ENCODE measurements at places on chromosomes 7 and 10.

DNA sequence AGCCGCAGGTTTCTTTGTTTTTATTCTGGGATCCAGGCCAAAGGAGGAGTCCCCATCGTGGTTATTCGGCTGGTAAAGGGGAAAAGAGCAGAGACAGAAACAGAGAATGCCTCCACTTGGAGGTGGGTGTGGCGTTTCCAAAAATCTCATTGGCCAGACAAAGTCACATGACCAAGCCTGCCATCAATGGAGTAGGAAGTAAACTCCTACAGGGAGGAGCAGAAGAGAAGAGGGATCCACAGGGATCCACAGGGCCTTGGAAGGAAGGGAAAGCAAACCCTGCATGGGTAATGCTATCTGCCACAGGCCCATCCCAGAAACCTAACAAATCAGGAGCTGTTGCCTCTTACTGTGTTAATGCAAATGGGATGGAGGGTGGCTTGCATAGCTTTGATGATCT lies 425.7 kb upstream of the GALNT17 start:
- no peak for DNase-seq

GRCh38 chr7:64182036-64182790 lies 24.8 kb upstream of the ZNF735 start:
- no peak for DNase-seq

DNA sequence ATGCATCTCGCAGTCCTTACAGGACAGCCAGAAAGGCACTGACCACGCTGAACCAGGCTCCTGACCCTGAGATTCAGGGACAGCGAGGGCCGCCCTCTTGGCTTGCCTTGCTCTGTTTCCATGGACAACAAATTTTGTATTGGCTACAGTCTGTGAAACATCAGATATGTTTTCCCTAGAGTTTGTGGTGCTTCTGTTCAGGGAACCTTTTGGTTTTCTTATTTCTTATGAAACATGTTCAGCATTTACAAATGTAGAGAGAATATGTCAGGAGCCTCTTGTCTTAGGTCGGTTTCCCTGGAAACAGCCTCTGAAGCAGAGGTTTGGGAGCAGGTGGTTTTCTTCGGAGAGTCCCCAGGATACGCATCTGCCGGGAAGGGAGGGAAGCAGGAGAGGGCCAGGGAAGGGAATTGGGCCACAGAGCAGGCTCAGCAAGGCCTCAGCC lies 260.1 kb downstream of the CCDC3 start:
- no peak for DNase-seq

- peak; percentile 79 for DNase-seq
These were observed 46.1 kb downstream of the ZCCHC24 start for GRCh38 chr10:79399223-79399831.

GRCh38 chr10:28709001-28709710 lies 31.8 kb downstream of the BAMBI start:
- no peak for DNase-seq

GRCh38 chr10:45354261-45354660 lies 19.8 kb upstream of the ALOX5 start:
- DNase-seq, result no peak

DNA sequence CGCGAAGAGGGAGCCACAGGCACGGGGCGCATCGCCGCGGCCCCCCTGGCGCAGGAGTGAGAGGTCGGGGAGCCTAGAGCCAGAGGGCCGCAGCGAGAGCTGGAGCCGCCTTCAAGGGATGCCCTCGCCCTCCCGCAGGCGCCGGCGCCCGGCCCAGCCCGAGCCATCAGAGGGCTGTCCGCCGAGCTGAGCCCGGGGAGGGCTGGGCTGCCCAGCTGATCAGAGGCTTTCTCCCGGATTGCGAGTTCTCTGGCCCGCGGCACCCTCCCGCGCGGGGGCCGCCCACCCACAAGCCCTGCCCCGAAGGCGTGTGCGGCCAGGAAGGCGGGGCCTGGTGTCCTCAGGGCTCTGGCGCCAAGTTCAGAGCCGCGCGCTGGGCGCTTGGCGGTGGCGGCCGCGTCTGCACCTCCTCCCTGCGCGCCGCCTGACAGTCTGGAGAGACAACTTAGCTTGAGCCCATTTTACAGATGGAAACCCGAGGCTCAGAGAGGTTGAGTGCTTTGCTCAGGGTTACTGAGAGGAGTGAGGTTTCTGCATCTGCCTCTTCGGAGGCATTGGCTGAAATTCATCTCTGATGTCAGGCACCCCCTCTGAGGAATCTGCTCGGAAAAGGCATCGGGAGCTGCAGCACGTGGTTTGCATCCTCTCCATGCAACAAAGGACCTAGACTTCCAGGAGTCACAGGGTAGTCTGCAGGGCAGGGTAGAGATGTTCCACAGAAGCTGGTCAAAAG lies 3.8 kb upstream of the ANTXRL start:
- peak; percentile 65 for DNase-seq

DNA sequence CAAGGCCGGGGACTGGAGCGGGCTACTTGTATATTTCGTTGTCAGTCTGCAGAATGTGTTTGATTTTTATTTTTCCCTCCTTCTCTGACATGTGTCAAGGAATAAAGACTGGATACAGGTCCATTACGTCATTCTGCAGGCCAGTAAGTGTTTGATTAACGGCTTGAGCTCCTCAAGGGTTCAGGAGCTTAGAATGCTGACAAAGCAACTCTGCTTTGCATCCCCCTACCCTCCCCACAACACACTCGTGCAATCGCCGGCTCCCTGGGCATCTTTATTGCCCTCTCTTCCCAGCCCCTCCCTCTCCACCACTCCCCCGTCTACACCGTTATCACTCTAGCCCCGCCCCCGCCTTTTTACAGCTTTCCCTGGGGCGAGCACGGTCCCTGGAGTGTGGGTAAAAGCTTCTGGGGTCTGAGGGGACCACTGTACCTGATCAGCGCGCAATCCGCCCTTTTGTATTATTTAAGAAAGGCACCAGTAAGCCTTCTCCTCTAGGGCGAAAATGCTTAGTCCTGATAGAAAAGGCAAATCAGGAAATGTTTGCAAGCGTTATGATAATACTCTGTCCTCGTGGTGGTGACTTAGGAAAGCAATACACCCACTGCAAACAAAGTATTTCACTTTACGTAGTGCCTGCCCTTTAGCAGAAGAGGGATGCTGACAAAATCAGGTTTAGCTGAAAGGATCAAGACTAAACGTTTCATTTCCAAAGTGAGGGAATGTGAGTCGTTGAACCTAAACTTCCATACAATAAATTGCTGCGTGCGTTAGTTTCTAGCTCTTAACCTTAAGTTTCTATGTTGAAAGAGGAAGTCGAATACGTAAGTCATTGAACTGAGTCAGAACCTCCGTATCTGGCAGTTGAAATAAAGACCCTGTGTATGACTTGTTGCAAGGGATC lies 1.4 kb upstream of the CREB5 start:
- peak; percentile 32 for DNase-seq

DNA sequence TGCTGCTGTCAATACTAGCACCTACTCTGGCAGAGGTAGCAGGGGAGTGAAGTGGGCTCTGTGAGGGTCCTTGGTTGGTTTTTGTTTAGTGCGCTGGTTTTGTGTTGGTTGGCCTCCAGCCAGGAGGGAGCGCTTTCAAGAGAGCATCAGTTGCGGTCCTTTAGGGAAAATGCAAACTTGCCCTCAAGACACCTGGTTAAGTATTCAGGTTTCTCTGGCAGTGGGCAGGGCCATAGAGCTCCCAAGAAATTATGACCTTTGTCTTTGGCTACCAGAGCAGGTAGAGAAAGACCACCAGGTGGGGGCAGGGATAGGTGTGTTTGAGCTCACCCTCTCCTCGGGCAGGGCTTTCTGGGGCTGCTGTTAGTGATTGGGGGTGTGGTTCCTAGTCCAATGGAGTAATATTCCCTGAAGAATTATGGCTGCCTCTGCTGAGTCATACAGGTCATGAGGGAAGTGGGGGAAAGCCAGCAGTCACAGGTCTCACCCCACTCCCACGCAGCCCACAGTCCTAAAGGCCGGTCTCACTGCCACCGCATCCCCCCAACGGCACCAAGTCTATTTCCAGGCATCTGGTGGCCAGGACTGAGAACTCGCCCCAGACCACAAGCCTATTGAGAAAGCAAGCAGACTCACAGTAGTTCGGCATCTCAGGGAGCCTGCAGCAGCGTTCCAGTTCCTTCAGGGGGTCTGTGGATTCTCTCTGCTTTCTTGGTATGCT lies 280.5 kb downstream of the SFMBT2 start:
- no peak for DNase-seq

DNA sequence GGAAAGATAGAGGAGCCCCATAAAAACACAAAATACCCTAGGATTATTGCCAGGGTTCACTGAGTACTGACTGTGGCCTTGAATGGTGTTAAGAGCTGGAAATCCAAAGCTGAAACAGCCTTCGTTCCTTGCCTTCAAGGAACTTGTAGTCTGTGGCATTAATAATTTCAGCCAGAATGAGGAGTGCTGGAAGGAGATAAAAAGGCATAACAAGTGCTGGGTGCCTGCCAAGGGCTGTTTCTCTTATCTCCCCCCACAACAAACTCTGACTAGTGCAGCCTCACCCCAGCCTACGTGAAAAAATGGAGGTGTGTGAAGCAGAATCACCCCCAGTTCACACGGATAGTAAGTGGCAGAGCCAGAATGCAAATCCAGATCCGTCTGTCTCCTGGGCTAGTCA lies 199.1 kb upstream of the LYZL2 start:
- DNase-seq, result no peak

- peak; percentile 83 for DNase-seq
These were observed 37.2 kb downstream of the TMEM120A start for GRCh38 chr7:75957021-75957736.

DNA sequence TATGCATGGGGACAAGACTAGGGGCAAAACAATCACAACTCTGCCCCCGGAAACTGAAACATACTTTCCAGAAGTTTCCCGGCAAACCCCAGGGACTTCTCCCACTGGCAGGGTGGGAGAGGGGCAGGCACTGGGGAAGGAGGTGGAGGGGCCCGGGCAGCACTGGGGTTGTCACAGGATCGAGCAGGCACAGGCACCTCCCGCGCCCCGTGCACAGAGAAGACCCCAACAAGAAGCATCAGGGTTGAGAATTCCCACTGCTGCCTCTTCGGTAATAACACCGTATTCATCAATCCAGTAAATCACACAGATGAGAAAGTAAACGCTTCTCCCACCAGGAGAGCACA lies 490.5 kb downstream of the PTPRN2 start:
- DNase-seq, result no peak

DNA sequence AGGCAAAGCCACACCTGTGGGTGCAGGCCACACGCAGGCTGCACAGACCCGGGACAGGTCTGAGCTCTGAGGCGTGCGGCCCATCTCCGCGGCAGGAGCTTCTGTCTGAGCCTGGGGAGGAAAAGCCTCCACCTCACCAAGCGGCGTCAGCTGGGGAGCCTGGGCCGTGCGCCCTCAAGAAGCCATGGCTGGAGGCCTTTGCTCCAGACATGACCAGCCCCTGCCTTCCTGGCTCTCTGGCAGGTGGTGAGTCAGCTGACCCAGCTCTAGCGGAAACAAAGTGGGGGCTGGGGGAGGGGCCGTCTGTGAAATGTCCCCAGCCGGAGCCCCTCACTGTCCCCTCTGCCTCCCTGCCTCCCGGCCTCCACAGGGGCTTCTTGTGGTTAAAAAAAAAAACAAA lies 12.5 kb downstream of the GPER1 start:
- no peak for DNase-seq

- no peak for DNase-seq
These were observed 952 bp downstream of the DNMBP start for GRCh38 chr10:100008708-100009282.

GRCh38 chr7:130962109-130962508 lies 228.1 kb upstream of the KLF14 start:
- DNase-seq, result no peak

DNA sequence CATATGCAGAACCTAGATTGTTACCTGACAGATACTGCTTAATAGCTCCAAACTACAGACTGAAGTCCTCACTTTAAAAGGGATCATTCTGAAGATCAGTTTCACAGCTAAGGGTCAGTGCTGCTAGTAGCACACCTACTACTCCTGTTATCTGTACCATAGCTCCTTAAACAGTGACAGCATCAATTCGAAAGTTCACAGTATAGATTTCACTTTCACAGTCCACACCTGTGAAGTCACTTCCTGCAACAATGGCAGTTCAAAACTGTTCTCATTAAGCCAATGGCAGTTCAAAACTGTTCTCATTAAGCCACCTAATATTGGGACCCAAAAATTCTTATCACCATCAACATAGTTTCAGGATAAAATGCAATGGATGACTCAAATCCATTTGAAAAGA lies 10.7 kb upstream of the FHIP2A start:
- no peak for DNase-seq

GRCh38 chr10:48940372-48940771 lies 732 bp upstream of the LRRC18 start:
- no peak for DNase-seq

DNA sequence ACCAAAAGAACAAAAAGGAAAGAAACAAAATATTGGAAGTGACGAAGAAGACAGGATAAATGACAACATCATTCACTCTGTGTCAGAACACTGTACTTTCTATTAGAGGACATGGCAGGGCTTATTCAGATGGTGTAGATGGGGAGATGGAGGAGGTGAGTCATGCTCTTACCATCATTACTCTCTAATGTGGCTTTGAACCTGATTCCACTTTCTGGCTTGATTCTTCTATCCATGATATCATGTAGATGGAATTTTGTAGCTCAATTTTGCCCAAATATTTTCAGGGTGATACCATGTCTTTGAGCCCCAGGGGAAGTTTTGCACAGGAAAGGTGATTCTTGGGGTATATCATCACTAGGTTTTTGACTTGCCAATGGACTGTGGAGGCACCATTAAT lies 91.7 kb downstream of the CFAP58 start:
- no peak for DNase-seq

GRCh38 chr10:124898471-124898870 lies 43.5 kb upstream of the ZRANB1 start:
- peak; percentile 53 for DNase-seq

- DNase-seq, result no peak
These were observed 41.1 kb downstream of the PLEKHA8 start for GRCh38 chr7:30069096-30069867.

DNA sequence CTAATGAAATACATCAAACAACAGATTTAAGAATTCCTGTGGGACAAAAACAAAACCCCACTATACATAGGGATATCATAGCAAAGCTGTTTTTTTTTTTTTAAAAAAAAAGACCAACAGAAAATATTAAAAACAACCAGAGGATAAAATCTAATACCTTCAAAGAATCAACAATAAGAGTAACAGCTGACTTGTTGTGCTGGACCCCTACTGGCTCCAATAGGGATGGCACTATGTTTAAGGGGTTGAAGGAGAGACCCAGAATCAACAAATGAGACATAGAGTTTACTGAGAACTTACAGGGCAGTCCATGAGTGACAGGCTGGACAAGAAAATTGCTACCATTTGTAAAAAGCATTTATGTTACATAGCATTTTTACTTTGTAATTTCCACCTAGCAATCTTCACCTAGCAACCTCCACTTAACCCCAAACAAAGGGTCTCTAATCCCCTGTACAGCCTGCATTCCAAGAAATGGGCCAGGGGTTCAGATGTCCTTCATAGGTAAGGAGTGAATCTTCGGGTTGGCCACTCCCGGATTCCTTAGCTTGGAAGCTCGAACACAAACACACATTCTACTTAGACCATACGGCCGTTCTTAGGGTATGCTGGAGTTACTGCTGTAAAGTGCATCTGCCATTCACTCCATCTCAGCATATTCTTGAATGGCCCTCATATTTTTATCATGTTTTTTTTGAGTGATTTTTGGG lies 25.8 kb downstream of the ASZ1 start:
- no peak for DNase-seq

All from mucosa of descending colon (tissue), 3 donors.